Esophagus squamous epithelium (tissue), 5 donors: ENCODE measurements at places on chromosomes 6 and 20.

GRCh38 chr6:41813956-41814355 lies 26.5 kb downstream of the TOMM6 start:
- DNase-seq, result no peak

DNA sequence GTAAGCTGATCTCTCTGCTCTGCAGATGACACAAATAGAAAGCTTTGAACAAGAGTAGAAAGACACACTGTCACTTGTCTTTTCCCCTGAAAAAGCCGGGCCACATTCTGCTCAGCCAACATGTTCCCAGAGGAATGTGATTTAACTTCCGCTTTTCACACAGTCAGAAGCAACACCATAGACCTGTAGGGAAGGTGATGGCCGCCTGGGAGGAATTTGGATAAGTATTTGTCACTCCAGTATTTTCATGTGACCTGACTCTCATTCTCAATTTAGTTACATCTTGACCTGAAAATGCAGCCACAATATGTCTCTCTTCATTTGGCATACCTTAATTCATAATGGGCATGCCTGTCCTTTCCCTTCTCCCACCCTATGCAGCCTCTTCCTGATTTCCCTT lies 2.0 kb upstream of the GRM1 start:
- no peak for DNase-seq

- DNase-seq, result no peak
Observed at GRCh38 chr6:28542440-28543296, 17.0 kb downstream of the GPX5 start.

- no peak for DNase-seq
Observed at GRCh38 chr20:35515949-35516645, 13.4 kb downstream of the C20orf173 start.

DNA sequence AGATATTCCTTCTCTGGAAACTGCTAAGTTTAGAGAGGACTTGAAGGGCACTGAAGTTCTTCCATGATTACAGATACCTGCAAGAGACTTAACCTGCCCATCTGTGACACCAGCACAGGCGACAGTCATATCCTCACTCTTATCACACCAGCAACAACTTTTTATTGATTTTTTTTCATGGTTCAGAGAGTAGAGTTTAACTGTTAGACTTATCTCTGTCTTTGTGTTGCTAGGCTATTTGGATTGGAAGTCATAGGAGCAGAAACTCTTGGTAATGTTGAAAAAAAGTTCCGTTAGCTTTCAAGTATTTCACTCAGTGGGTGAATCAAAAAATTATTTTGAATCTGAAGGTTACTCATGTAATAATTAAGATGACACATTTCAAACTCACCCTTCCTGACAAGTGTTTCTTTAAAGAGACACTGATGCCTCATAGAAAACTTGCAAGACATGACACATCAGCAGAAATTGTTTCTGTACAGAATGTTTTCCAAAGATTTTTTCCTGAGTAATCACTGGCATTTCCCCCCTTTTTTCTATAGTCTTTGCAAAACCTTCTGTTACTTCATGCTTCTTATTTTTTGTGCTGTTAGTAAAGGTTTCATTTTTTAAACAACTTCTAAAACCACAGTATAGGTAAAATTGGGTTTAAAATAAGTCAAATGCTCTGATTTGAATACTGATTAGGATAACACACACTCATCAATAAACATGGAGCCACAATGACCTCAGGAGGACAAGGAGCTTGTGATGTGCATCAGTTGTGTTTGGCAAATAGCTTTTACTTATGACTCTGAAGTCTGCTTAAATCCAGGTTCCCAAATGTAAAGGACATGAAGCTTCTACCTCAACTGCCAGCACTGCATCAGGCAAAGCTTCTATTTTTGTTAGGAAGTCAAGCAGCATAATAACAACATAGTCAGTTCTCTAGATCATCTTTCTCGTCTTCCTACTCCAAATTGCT lies 252.9 kb upstream of the MAN1A1 start:
- DNase-seq, result no peak

DNA sequence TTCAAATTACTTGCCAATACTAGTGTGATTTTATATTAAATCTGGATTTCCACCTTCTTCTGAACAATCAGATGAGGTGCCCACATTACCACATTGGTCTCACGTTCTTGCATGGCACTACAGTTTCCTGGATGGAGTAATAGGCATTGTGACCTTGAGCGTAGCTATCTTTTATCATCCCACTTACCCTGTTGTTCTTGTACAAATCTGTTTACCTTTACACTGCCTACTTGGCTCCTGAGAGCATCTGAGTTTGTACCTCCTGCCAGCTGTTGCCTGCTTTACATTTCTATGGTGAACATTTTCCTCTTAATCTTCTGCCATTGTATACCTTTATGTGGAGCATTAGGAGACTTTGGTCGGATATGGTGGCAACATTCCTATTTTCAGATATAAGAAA lies 90.7 kb downstream of the AKAP7 start:
- no peak for DNase-seq

DNA sequence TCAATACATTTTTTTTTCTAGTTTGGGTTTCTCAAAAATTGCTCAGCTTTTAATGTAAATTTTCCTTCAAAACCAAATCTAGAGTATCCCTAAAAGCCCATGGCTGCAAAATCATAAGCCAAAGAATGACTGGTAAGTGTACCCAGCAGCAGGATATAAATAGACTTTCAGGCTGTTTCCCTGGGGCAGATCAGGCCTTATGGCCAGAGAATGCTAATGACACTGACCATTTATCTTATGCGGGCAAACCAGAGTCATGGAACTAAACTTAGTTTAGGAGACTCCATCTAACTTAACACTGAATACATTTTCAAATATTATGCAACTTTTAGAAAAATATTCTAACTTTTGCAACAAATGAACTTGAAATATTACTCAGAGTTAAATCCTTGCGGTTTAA lies 7.4 kb downstream of the OSER1 start:
- no peak for DNase-seq

DNA sequence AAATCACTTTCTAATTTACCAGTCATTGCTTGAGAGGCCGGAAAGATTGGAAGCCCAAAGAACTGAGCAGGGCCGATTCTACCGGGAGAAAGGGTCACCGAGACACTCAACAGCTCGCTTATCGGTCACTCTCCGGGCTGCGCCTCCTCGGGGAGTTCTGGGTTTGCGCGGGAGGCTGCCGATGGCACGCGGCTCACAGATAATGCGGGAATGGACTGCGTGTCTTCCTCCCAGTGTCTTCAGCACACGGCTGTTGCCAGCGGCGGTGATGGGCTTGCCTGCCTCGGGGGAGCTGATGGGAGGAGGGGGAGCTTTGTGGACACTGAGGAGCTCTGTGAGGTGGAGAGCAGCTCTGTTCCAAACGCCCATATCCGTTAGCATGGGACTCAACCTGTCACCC lies 314.6 kb downstream of the CDH4 start:
- no peak for DNase-seq

GRCh38 chr20:35991142-35991771 lies 22.9 kb downstream of the CNBD2 start:
- no peak for DNase-seq

- DNase-seq, result no peak
Observed at GRCh38 chr20:43538878-43539700, 19.7 kb upstream of the SGK2 start.

GRCh38 chr6:2038092-2038491 lies 207.3 kb downstream of the GMDS start:
- DNase-seq, result no peak

DNA sequence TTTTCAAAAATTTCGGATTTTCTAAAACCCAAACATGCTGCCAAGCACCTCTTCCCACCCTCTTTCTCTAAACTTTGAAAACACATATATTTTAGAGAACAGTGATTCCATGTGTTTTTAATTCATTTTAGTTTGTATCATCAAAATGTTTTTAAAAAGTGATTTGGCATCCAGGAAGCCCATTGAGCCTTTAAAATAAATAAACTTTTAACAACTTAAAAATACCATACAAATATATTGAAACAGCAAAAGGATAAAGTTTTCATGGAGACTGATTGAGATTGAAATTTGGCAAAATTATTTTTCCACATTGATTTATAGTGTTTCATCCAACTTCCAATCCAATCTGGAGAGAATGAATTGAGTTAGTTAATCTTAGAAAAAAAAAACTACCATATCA lies 374.7 kb downstream of the CD109 start:
- no peak for DNase-seq

- DNase-seq, result no peak
Observed at GRCh38 chr6:157561414-157561790, 180.4 kb downstream of the ZDHHC14 start.

DNA sequence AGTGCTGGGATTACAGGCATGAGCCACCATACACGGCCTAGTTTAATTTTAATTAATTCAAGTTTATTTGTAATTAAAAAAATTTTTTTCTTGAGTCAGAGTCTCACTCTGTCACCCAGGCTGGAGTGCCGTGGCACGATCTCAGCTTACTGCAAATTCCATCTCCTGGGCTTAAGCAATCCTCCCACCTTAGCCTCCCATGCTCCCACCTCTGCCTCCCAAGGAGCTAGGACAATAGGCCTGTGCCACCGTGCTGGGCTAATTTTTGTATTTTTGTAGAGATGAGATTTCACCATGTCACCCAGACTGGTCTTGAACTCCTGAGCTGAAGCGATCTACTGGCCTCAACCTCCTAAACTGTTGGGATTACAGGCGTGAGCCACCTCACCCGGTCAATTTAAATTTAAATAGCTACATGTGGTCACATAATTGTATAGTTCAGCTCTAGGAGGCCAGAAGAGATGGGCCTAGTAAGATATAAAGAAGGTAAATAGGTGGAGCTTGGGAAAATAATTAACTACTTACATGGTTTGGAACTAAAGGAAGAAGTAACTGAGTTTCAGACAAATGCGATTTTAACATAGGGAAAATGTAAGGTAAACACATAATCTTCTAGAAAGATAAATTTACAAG lies 220.0 kb upstream of the CITED2 start:
- DNase-seq, result no peak

DNA sequence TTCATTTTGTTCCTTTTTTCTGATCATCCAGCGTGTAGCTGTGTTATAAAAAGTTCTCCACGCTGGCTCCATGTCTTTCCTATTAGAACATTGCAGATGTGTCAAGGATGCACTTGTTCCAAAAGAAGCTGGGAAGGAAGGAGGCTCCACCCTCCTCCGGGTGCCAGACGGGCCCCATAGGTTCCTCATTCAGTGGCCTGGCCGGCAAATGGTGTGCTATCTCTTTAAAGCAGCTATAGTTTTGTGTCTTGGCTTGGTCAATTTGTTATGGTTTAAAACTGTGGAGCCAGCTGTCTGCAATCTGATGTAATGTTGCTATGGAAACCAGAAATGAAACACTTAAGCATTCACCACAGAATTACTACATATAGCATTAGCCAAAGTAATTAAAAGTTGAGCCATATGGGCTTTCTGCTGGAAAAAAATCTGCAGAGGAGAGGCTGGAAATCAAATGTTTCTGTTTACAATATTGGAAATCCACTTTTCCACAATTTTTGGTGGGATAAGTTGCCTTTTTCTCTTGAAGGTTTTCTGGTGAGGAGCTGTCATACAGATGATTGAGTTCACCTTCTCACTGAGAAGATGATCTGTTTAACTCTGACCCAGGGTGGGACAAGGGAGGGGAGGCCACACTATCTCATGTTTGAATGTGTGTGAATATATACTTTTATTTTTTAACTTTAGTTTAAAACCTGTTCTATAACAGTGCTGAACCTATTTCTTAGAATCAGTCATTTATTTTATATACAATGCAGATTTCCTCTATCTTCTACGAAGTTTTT lies 167.4 kb downstream of the SASH1 start:
- DNase-seq, result no peak

- no peak for DNase-seq
Observed at GRCh38 chr20:60262967-60263603, 304.9 kb downstream of the CDH26 start.

GRCh38 chr20:33944914-33945313 lies 48.8 kb upstream of the RALY start:
- DNase-seq, result no peak

GRCh38 chr20:61436667-61437279 lies 184.7 kb downstream of the CDH4 start:
- DNase-seq, result no peak
